ENCODE measurements at places on chromosomes 4 and X.

DNA sequence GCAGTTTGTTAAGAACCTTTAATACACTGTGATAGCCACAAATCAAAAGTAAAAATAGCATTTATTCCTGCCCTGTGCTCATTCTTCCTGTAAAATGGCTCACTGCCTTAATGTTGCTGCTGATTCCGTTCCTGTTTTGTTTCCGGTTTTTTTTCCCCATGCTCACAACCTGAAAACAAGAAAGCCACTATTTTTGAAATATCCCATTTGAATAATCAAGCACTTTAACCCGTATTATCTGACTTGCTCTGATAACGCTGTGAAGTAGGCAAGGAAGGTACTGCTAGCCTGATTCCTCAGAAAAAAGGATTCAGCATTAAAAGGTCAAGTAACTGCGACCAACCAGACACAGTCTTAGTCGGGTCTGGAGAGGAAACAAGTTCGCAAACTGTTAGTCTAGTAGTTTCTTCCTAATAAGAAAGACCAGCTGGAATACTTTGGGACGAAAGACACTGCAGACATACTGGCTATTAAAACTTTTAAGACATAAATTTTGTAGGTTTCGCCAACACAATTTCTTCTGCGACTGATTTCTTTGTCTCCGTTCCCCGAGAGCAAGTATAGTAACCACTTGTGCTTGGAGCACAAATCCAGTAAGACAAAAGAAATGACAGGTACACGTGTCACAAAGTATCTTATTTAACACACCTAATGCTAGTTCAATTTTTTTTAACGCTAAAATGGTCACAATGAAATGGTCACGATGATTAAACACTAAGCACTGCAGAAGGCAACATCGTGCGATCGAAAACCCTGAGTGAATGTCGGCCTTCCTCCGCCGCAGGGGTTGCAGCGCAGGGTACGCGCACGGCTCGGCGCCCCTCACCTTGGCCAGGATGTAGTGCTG, 802 bp downstream of the COX18 start:
- peak; percentile 37 for DNase-seq

DNA sequence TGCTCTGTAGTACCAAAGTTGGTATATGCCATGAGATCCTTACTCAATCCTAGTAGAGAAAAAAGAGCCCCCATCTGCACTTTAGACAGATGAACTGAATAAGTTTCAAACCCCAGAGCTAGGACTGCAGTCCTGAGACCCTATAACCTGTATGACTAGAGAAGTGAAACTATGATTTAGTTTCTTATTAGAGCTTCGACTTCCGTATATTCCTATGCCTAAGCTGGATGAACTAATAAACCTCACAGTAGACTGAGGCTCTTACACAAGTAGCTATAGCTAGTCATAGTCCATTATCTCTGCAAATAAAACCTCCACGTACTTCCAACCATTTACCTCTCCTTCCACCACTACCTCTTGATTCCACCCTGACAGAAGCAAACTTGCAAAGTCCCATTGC, 6.3 kb upstream of the OTUD4 start:
- DNase-seq: no peak

GRCh38 chrX:74922922-74923543, 2.2 kb downstream of the NEXMIF start:
- DNase-seq: no peak

- DNase-seq: no peak
Measured at GRCh38 chr4:151940291-151940690, 179.5 kb upstream of the GATB start.

- no peak for DNase-seq
Measured at GRCh38 chr4:89422441-89422990, 114.9 kb upstream of the GPRIN3 start.

- DNase-seq: no peak
Measured at GRCh38 chr4:10033191-10033881, 12.0 kb upstream of the SLC2A9 start.

GRCh38 chr4:127134490-127134889, 498.3 kb upstream of the INTU start:
- DNase-seq: peak; percentile 51

GRCh38 chr4:2792711-2793585, at the start of gene SH3BP2:
Gene SH3BP2, plus strand, starts transcription at chr4:2793085. Its CDS starts 27,533 bp downstream, at chr4:2820618.
- no peak for DNase-seq

DNA sequence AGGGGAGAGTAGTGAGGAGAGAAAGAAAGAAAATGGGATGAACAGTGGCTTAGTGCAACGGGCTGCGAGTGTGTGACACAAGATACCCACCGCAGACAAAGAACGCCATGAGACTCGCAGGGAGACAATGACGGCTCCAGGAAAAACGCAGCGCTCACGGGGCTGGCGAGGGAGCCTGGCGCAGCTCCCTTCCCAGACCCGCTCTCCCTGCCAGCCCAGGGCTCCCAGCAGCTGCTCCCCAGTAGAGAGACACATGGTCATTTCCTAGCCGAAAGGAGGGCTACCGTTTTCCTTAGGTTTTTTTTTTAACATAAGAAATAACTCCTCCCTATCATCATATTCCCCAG, 149.5 kb downstream of the MAML3 start:
- DNase-seq: peak; percentile 79

- no peak for DNase-seq
Measured at GRCh38 chrX:135009057-135009610, 13.2 kb downstream of the RTL8B start.

GRCh38 chrX:42107495-42108488, 184.4 kb upstream of the CASK start:
- no peak for DNase-seq

DNA sequence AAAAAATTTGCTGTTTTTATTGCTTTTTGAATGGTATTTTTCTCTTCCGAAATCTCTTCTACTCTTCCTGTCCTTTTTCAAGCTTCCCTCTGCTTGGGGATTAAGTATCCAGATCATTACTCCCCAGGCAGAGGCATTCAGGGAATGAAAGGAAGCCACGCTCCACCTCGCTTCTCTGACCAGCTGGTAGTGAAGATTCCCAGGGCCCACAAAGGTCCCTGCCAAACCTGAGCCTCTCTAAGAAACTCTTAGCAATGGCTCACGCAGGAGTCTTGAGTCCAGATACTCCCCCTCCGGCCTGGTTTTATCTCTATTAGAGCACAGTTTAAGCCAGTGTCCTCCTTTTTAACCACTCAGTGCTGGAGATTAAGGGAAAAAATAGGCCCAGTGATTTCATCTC, 51.4 kb upstream of the SOD3 start:
- DNase-seq: no peak

GRCh38 chr4:26178854-26179253, 142.0 kb upstream of the RBPJ start:
- DNase-seq: no peak

DNA sequence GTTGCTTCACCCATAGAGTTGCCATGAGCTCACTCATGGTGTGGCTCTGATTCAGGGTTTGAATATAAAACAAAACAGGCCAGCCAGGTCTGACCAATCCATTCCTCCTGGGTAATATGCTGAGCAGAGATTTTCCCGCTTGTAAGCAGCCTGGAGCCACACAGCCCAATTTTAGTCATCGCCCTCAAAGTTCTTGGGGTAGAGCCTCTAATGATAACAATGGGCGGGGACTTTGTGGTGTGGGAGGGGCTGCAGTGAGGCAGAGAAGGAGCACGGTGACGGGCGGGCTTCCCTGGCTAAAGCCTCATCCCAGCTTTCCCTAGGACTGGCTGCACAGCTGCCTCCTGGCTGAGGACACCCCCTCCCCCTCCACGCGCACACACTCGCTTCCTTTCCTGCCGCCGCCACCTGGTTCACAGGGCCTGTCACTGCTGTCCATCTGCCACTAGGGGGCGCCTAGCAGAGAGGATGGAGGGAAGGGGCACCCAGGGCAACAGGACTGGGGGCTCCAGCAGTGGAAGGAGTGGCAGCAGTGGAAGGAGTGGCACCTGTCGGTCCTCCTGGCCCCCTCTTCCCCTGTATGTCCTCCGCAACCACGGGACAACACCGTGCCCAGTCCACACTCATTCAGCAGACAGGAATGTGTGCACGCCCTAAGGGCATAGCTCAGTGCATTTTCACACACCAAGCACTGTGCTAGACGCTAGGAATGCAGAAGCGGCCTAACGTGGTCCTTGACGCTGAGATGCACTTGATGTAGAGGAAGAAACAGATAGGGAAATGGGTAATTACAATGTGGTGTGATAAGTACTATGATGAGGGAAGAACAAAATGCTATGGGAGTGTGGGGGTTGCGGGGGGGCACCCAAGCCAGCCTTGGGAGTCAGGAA, 26.8 kb downstream of the PRPS1 start:
- peak; percentile 23 for DNase-seq

GRCh38 chr4:75048208-75048879, 115.4 kb downstream of the PARM1 start:
- no peak for DNase-seq

DNA sequence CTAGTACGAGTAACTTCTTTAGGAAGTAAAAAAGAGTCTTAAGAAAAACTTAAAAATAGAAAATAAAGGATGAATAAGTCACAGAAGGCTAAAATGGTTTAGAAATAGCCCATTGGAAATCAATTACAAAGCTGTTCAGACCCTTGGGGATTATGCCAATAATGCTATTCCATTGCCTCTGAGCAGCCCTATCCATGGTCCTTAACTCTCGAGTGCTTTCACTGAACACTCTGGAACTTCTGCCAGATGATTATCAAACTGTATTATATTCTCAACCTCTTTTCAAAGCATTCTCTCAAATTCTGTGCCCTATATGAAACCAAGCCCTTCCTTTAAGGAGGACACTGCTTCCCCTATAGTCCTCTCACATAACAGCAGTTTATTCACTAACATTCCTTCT, 17.0 kb downstream of the SLC9B1 start:
- no peak for DNase-seq

DNA sequence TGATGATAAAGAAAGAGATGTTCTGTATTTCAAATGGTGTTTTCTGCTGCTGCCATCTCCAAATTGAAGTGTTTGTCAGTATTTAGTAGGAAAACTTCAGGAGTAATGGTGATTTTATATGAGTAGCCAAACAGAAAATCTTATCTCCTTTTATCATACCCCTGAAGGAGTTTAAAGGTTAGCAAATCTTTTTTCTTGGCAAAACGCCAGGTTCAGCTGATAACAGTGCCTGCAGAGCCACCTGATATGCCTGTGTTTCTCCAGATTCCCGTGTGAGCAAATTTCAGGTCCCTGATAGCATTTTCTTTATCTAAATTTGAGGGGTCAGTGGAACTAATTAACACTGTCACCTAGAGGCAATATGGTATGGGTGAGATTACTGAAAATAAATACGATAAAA, 65.8 kb upstream of the ETNPPL start:
- DNase-seq: peak; percentile 22

GRCh38 chr4:95572304-95572991, 23.7 kb upstream of the UNC5C start:
- DNase-seq: no peak

GRCh38 chrX:11438380-11438723, 145.1 kb downstream of the AMELX start:
- no peak for DNase-seq

GRCh38 chr4:3355266-3355748, 62.5 kb downstream of the RGS12 start:
- DNase-seq: no peak

DNA sequence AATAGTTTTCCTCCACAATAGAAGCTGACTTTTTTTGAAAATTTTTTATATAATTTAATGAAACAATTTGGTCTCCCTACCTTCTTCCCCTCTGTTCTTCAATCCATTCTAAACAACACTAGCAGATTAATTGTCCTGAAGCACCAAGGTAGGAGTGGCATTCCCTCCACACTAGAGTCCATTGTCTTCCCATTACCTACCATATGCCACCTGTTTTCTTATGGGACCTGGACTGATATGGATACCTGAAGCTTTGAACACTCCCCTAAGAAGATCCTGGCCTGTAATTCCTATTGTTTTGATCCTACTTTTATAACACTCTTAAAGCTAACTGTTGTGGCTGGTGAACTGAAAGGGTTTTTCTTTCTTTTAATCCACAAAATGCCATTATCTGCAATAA, 92.0 kb downstream of the APBB2 start:
- DNase-seq: no peak

Data from NCI-H1092 (cell line).